Germinal center (tissue), 1 donor: ENCODE measurements at places on chromosomes 4 and X.

- no peak for DNase-seq
Observed at GRCh38 chrX:105134273-105134672, 86.2 kb downstream of the TEX13A start.

GRCh38 chrX:132206259-132206658 is 13.0 kb downstream of the RAP2C start:
- no peak for DNase-seq

DNA sequence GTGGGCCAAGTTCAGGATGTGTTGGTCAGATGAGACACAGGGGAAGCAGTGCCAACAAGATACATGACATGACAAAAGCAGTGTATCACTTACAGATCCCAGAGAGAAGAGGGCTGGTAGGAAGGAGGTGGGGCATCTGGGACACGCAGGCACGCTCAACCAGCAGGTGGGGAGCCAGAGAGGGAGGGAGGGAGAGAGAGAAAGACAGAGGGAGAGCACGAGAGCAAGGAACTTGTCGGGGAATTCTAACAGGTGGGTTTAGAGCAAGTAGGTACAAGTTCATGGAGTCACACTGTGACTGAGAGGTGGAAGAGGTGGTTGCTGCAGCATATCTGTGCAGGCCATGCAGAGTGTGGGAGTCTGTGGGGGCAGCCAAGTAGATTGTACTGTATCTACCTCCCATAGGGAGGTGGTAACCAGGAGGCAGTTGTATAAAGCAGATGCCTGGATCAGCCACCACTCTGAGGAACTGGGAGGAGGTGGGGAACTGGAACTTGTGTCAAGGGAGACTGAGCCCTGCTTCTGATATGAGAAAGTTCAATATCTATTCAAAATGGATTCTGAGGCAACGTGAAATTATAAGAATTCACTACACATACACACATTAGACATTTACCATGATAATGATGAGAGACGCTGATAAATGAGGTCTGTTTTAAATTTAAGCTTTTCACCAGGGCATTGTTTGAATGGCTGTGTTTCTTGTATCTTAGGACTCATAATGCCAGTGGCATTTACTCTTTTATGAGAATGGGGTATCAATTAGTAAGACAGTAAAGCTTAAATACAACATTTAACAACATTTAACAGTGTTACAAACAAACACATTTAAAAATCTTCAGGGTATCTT is 43.7 kb downstream of the BBS12 start:
- no peak for DNase-seq

GRCh38 chr4:27078934-27079455 is 218.4 kb downstream of the STIM2 start:
- no peak for DNase-seq

GRCh38 chr4:39763714-39764572 is 66.0 kb downstream of the UBE2K start:
- DNase-seq, result no peak

DNA sequence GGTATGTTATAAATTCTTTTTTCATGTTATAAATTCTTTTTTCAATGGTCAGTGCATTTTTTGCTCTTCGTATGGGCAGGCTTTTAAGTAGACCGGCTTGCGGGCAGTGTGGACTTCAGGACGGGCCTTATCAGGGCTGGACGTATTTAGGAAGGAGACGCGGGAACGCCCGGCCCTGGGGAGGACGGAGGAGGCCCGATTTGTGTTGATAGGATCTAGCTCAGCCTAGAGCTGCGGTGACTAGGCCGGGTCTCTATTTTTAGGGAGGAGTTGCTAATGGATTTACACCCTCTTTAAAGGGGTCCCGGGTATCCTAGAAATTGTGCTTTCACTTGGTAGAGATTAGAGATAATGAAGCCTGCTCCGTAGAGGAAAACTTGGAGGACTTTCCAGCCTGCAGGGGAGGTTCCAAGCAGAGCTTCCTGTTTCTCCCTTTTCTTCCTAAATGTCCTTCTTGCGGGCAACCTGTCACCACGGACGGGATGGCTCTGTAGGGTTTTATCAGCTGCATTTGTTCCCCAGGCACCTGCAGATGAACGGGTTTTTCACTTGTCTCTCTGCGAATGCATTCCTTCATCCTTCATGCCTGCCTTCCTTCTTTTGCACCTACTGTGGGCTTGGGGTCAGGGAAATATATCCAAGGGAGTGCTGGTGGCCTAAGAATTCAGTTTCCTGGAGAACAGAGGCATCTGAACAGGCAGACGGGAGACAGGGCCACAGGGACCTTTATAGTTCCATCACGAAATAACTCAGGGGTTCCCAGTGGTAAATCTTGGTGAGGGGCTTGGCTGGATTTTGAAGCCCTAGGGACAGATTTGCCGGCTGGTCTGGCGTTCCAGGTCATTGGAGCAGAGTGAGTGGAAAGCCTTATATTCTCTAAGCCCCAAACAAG is 1.4 kb downstream of the CD99 start:
- DNase-seq, result no peak

DNA sequence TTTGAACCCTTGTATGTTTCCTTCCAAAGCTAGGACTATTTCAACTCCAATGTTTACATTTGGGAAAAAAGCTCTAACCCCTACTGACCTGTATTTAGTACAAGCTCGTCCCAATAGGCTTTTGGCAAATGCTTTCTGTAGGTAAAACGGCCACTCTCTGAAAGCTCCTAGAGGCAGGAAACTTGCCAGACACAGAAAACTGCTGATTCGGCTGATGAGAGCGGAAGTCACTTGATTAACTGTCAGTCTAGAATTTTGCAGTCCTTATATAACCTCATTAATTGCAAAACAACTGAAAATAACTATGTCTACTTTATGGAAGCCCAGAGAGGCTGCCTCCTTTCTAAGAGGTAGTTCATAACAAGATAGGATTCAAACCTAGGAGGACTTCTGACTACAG is 108.1 kb downstream of the TSPAN7 start:
- no peak for DNase-seq

DNA sequence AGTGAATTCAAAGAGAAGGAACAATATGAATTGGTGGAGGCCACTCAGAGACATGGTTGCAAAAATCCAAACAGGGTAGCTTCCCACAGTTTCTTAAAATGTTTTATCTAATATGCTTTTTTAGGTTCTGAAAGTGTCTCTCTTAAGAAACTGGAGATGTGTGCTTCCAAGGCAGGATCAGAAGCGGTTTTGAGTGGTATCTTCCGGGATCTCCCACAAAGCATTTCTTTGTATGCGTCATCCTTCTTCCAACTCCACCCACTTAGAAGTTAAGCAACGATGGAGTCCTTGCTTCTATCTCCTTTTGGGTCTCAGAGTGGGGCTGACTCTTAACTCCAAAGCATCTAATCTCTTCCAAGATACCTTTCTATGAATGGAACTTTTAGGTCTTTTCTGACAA is 196.7 kb downstream of the MID1 start:
- no peak for DNase-seq
